ENCODE measurements at places on chromosomes 4 and X.

DNA sequence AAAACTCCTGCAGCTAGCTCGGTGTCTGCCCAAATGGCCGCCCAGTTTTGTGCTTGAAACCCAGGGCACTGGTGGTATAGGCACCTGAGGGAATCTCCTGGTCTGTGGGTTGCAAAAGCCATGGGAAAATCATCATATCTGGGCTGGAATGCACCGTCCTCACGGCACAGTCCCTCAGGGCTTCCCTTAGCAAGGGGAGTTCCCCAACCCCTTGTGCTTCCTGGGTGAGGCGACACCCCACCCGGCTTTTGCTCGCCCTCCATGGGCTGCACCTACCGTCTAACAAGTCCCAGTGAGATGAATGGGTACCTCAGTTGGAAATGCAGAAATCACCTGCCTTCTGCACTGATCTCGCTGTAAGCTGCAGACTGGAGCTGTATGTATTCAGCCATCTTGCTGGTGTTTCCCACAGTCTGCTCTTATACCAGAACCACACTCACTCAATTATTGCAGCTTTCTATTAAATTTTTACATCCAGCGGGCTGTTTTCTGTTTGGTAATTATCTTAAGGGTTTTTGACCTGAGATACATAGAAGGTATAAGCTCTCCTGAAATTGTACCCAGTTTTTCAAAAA is 36.7 kb upstream of the NPNT start:
- no peak for DNase-seq

DNA sequence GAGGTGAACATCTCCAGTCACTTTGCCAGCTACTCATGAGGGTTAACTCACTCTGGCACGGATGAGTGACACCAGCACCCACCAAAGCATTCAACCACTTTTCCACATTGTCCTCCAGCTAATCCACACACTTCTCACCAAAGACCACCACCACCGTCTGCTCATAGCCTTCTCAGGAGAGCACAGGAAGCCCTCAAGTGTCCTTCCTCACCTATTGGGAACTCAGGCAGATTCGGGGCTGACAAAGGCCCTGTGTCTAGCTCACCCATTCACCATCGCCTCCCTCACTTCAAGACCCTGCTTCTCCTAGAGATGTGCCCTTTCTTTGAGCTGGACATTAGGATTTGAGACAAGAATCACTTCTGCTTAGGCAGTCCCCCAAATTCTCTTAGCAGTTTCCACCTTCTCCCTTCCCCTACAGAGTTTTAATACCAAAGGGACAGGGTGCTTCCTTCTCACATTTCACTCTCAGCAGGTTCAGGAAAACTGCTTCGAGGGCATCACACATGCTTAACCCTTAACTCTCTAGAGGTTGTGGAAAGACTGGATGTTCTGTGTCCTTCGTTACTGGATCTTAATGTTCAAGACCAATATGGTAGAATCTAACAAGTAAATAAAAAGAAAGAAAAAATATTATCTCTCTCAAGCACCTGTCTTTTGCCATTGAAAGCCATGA is 11.0 kb downstream of the RXFP1 start:
- no peak for DNase-seq

DNA sequence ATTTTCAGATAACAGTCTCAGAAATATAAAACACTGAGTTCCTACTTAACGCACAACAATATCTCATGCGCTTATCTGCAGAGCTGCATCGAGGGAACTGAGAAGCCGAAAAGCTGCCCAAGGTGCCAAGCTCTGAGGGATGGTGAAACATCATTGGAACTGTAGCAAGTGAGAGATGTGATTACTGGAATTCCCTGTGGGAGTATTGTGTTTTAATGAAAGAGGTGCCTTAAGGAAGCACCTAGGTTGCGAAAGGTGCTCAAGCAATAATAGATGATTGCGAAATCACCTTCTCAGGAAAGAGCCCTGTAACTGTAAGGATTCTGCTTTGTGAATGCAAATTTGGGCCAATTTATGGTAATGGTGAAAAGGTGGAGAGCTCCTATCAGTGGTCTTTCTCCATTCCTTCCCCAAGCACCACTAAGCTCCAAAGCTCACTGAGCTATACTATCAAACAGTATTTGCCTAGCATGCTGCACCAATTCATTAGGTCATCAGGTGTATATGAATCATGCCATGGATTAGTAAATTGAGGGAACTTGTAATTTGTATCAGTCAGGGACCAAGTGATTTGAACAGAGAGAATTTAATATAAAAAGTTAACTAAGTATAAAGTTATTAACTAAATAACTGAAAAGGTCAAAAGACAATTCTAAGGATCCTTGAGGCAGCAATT is 59.0 kb upstream of the ATP8A1 start:
- DNase-seq: no peak

- no peak for DNase-seq
Observed at GRCh38 chrX:109440475-109440874, 41.4 kb downstream of the GUCY2F start.

GRCh38 chr4:158459085-158459820 is 62.4 kb upstream of the RXFP1 start:
- DNase-seq: no peak

- DNase-seq: no peak
Observed at GRCh38 chr4:81314196-81314896, 99.3 kb upstream of the PRKG2 start.

- DNase-seq: no peak
Observed at GRCh38 chrX:149504226-149504914, 736 bp downstream of the IDS start.

DNA sequence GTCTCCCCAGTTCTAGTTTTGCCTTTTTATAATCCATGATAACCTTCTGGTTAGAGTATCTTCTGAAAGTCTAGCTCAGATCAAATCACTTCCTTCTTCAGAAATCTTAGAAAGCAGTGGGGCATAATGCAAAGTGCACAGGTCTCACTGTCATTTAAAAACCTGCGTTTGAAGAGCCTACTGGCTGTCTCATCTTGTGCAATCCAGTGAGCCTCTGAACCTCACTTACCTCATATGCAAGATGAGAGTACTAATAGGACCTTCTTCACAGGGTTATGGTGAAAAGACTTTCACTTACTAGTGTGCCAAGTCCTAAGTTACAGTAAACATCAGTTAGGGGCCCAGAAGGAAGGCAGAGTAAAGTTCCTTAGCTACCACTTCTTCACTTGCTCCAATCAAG is 131.4 kb downstream of the ENOX2 start:
- no peak for DNase-seq

DNA sequence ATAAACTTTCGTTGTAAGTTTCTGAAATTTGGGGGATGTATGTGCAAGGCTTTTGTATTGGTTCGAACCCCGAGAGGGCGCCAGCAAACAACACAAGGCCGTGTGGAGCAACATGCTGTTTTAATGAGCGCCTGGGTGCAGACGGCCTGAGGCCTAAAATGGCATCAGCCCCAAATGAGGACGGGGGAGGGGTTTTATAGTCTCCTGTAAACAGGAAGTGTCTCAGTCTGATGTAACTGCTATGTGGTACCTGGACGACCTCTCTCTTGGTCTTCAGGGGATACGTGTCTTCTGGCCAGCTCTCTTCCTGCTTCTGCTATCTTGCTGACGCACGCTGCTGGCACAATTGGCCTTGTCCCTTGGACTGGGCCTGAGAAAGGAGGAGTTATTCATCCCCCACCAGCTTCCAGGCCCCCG is 1348.0 kb downstream of the ADGRL3 start:
- DNase-seq: no peak

DNA sequence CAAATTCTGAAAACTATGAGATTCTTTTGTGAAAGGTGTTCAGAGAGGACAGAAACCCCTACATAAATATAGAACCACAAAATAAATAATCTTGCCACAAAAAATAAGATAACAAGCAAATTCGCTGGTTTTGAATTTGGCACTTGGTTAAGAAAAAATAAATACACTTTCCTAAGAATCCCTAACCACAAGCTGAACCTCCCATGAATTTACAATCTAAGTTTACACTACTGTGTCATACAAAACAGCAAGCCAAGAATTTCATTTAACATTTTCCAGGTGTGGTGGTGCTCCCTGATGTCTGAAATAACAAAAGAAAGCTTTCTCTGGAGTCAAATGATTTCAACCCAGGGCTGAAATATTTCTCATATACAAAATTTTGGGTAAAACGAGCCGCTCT is 121.0 kb downstream of the KCNIP4 start:
- DNase-seq: no peak

GRCh38 chr4:77153006-77153405 is 4.0 kb upstream of the CCNG2 start:
- DNase-seq: no peak

GRCh38 chr4:25663781-25664180 is 8.1 kb downstream of the SLC34A2 start:
- no peak for DNase-seq

- no peak for DNase-seq
Observed at GRCh38 chr4:6316461-6317003, 46.9 kb downstream of the WFS1 start.
